ENCODE measurements at places on chromosomes 7 and 10.

DNA sequence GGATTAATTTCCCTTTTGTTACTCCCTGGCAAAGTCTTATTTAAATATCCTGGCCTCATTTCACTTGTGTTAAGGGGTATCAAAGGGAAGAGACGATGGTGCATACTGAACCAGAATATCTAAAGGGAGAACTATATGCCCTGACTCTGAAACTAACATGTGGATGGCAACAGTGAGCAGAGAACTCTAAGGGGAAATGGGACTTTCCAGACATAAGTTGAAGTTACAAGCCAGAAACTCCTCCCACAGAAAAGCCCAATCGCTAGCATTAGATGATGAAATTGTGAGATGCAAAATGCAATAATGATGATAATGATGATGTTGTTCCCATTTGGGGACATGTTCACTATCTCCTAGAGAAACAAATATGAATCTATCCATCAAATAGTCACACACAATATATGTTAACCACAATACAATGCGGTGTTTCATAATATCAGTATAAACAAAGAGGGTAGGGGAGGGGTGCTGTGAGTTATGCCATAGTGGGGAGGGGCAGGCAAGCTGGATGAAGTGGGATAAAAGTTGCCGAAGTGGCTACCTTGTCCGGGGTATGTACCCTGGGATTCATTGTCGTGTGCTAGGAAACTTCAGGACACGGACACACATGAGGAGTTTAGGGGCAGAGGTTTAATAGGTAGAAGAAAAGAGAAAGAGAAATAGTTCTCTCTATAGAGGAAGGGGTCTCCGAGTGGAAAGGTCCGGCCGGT, 37.1 kb downstream of the TMEM229A start:
- no peak for DNase-seq

DNA sequence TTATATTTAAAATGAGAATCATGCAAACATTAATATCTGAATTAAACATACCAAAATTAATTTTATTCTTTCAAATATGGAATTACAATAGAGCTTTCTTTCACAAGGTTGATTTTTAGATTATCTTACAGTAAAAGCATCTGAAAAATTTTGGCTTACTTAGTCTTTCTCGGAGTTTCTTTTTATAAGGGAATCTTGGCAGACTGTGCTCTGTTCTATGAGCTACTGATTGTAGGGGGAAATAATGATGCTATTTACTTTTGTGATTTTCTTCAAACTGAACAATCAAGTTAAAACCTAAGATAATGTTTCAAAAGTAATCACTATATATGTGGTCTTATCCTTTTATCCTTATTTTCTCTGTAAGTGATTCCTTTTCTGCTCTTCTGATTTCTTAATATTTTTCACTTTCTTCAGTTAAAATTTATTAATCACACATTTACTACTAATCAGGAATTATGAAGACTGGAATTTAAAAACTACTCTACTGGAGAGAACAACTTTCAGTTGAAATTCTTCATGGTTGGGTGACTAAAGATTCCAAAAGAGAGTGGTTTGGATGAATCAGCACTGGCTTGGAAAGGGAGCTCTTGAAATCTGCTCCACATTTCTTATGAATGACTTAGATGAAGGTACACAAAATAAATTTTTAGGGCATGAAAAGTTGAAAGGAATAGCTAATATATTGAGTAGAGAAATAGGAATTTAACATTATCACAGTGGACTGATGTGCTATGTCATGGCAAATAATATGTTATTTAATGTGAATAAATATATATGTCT, 103.9 kb downstream of the PPP1R9A start:
- no peak for DNase-seq

DNA sequence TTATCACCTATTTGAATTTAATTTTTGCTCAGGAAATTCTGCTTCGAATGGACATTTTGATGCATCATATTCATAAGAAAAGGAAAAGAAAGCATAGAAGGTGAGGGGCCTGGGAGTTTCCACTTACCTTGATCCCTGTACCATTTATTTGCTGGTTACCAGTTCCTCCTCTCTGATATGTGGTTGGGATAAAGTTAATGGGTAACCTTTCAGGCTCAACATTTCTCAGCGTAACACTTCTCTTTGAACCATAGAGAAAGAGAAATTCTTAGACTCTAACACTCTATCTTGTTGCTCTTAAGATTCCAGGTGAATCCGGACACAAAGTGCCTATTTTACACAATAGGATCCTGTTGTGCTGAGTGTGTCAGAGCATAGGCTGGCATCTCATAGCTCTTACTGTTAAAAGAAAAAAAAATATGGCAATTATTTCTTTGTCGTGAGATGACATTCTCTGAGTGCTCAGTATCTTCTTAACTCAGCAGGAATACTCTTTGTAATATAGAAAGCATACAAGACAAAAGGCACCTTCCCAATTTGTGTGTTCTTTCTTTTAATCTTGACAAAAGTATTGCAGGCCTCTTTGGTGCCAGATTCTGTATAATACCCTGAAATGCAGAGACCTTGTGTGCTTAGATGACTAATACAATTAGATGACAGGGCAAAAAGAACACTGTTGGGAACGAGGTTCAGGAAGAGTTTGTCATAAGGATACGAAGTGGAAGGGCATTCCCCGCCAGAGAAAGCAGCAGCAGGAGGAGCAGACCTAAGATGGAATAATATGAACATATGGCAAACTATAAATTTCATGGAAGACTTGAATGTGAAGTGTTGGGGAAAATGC, 689.6 kb downstream of the NRG3 start:
- no peak for DNase-seq

GRCh38 chr10:132186488-132187429, at the start of gene DPYSL4:
Gene DPYSL4, plus strand, starts transcription at chr10:132186948. Its CDS starts 116 bp downstream, at chr10:132187064.
- DNase-seq = peak; percentile 43

GRCh38 chr10:17123961-17124360, 5.7 kb downstream of the CUBN start:
- no peak for DNase-seq

- DNase-seq = no peak
Measured at GRCh38 chr7:135616136-135616535, 46.2 kb upstream of the STMP1 start.

DNA sequence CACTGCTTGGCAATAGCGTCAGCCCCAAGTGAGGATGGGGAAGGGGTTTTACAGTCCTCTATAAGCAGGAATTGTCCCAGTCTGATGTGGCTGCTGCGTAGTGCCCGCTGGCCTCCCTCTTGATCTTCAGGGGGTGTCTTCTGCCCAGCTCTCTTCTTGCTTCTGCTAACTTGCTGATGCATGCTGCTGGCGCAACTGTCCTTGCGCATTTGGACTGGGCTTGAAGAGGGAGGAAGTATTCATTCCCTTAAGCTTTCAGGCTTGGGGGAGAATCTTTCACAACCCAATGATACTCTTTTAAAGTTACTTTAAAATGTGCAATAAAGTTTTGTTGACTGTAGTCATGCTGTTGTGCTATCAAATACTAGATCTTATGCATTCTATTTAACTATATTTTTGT, 10.3 kb downstream of the GALNT11 start:
- no peak for DNase-seq

Data from erythroblast (primary cell).